ENCODE measurements at places on chromosomes 2 and 18.

- DNase-seq: no peak
- H3K27ac ChIP-seq: peak overlapping the region; percentile 94
- H3K4me3 ChIP-seq: peak overlapping the region; percentile 61
- peaks cover 22% of the 10 kb centered on the region for H3K4me1 ChIP-seq
- H3K36me3 ChIP-seq: peaks cover 11% of the 10 kb centered on the region
Observed at GRCh38 chr2:102142829-102143449, 393 bp downstream of the IL1R1 start.

GRCh38 chr2:43154685-43155084 lies 71.7 kb downstream of the ZFP36L2 start:
- H3K4me3 ChIP-seq: no peak overlapping the region
- H3K27me3 ChIP-seq: no peaks in the 10 kb centered on the region
- peaks cover 38% of the 10 kb centered on the region for H3K4me1 ChIP-seq
- no peak for DNase-seq
- no peaks in the 10 kb centered on the region for H3K36me3 ChIP-seq

DNA sequence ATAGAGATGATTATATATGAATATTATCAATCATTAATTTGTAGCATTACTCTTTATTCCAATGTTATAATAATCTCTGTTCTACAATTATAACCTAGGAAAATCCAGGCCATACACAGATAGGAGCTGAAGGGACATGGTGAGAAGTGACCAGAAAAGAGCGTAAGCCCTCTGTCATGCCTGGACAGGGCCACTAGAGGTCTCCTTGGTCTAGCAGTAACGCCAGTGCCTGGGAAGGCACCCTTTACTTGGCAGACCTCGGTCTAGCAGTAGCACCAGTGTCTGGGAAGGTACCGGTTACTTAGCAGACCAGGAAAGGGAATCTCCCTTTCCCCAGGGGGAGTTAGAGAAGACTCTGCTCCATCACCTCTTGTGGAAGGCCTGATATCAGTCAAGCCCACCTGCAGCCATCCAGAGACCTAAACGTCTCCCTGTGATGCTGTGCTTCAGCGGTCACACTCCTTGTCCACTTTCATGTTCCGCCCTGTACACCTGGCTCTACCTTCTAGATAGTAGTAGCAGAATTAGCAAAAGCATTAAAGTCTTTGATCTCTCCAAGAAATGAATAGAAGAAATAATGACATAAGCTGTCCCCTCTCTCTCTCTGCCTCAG lies 447.5 kb upstream of the FSIP2 start:
- H3K27me3 ChIP-seq: no peaks in the 10 kb centered on the region
- H3K36me3 ChIP-seq: no peaks in the 10 kb centered on the region
- no peak overlapping the region for H3K27ac ChIP-seq

GRCh38 chr2:29789911-29790485 lies 131.4 kb downstream of the ALK start:
- no peaks in the 10 kb centered on the region for H3K4me1 ChIP-seq
- H3K4me3 ChIP-seq: no peak overlapping the region
- no peaks in the 10 kb centered on the region for H3K27me3 ChIP-seq
- H3K27ac ChIP-seq: no peak overlapping the region
- no peaks in the 10 kb centered on the region for H3K36me3 ChIP-seq

GRCh38 chr2:223215254-223215516 lies 163.2 kb downstream of the KCNE4 start:
- no peaks in the 10 kb centered on the region for H3K27me3 ChIP-seq
- H3K4me3 ChIP-seq: no peak overlapping the region
- no peak overlapping the region for H3K27ac ChIP-seq
- no peak for DNase-seq

GRCh38 chr2:170152421-170152820 lies 25.5 kb upstream of the MYO3B start:
- H3K27ac ChIP-seq: no peak overlapping the region
- H3K4me1 ChIP-seq: no peaks in the 10 kb centered on the region
- no peaks in the 10 kb centered on the region for H3K27me3 ChIP-seq
- no peak for DNase-seq

- H3K4me3 ChIP-seq: no peak overlapping the region
- no peaks in the 10 kb centered on the region for H3K4me1 ChIP-seq
- no peaks in the 10 kb centered on the region for H3K27me3 ChIP-seq
- H3K27ac ChIP-seq: no peak overlapping the region
- no peak for DNase-seq
Observed at GRCh38 chr2:225074366-225074765, 32.1 kb upstream of the DOCK10 start.

DNA sequence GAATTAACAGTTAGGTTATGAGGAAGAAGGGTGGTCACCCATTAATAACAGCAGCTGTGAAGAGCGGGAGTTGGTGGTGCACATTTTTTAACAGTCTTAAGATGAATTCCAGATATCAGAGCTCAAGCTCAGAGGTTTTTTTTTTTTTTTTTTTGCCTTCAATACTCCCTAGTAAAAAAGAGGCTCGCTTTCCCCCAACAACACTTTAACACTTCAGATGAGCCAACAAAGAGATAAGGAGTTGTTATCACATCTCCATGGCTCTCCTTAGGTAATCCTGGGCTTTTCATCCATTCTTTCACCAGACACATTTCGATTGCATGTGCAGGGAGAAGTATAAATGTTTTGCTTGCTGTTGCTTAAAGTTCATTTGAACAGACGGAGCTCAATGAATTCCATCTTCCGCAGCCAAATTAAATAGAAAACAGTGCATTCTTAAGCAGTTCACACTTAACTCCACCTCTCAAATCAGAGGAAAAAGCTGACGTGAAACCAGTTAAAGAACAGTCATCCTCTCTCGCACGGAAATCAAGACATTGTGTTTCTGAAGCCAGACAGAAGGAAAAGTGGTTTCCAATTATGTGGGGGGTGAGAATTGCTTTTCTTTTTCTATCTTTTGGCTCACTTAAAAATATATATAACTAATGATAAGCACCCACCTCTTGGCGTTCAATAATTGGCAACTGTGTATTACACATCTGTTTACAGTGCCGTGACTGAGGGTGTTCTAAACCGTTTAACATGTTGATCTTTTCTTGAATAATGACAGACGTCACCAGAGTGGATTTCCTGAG lies 118.2 kb downstream of the ZNF521 start:
- peak overlapping the region; percentile 45 for H3K27ac ChIP-seq
- H3K4me1 ChIP-seq: peaks cover 47% of the 10 kb centered on the region
- peak; percentile 38 for DNase-seq
- H3K4me3 ChIP-seq: no peak overlapping the region
- no peaks in the 10 kb centered on the region for H3K36me3 ChIP-seq

GRCh38 chr2:237996021-237996593 lies 29.3 kb downstream of the UBE2F start:
- peaks cover 7% of the 10 kb centered on the region for H3K36me3 ChIP-seq
- H3K4me3 ChIP-seq: no peak overlapping the region
- DNase-seq: no peak
- no peak overlapping the region for H3K27ac ChIP-seq

- H3K27me3 ChIP-seq: no peaks in the 10 kb centered on the region
- H3K4me1 ChIP-seq: no peaks in the 10 kb centered on the region
- no peak for DNase-seq
- no peaks in the 10 kb centered on the region for H3K36me3 ChIP-seq
Observed at GRCh38 chr18:60649842-60650536, 277.4 kb upstream of the MC4R start.

DNA sequence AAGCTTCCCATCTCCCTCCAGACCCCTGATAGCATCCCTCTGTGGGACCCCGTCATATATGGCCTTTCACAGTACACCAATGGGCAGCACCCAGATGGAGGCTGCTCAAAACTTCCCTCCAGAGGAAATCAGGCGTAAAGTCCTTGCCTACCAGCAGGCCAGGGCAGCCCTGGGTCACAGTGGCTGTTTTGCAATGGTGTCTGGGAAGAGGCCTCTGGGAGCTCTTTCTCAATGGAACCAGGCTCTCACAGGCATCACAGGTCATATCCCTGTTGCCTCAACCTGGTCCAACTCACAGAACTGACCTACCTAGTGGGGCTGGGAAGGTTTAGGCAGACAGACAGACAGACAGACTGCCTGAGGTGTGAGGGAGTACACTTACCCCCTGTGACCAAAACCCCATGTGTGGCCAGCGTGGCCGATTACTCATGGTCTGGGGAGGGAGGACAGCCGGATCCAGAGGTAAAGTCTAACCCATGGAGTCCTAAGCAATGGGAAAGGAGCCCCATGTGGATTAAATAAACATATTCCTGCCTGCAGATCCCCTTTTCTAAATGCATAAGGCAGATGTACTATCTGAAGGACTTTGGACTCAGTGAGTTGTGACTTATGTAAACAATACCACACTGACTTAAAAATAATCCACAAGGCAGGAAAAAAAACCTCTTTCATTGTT lies 58.2 kb downstream of the BCL2L11 start:
- no peaks in the 10 kb centered on the region for H3K36me3 ChIP-seq
- H3K4me1 ChIP-seq: peaks cover 6% of the 10 kb centered on the region
- no peaks in the 10 kb centered on the region for H3K27me3 ChIP-seq
- no peak for DNase-seq
- H3K27ac ChIP-seq: peak overlapping the region; percentile 48
- no peak overlapping the region for H3K4me3 ChIP-seq

GRCh38 chr18:36376361-36376760 lies 78.8 kb downstream of the FHOD3 start:
- H3K4me3 ChIP-seq: no peak overlapping the region
- no peak for DNase-seq
- H3K4me1 ChIP-seq: no peaks in the 10 kb centered on the region
- H3K27me3 ChIP-seq: peaks cover 5% of the 10 kb centered on the region

DNA sequence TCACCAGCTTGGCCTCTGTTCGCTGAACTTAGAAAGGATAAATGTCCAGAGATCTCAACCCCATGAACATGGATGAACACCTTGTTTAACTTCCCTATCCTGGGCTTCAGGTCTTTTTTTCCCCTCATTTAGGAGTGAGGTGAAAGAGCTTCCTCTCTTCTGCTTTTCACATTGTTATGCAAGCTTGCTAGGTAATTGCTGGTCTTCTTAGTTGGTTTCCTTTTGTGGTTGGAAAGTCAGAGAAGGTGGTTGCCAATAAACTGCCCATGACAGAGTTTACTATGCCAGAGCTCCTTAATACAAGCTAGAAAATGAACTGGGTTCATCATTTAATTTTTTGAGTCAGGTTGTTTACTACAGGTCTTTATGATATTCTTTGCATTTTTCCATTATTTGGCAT lies 16.6 kb downstream of the SLC9A4 start:
- no peaks in the 10 kb centered on the region for H3K27me3 ChIP-seq
- no peak overlapping the region for H3K27ac ChIP-seq
- no peaks in the 10 kb centered on the region for H3K36me3 ChIP-seq
- DNase-seq: no peak
- no peak overlapping the region for H3K4me3 ChIP-seq
- H3K4me1 ChIP-seq: peaks cover 18% of the 10 kb centered on the region

DNA sequence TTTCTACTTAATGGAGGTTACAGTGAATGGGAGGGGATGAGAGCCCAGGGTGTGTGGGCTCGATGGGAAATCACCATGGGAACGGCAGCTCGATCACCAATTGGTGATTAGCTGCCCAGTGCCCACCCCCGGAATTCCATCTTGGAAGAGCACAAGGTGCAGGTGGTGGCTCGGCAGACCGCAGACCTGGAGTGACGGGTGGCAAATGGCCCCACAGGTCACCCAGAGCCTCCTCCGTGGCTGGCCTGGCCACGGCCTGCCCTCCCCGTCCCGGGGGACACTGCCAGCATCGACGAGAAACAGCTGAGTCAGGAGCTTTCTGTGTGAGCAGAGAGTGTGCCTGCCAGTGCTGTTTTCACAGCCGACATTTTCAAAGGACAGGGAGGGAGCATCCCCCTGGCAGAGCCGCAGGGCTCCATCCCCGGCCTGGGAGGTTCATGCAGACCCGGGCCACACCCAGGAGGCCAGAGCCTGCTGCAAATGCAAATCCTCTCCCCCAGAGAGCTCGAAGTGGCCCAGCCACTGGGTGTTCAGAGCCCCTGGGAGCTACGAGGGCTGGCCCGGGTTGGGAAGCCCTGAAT lies 176.4 kb upstream of the MYT1L start:
- H3K4me1 ChIP-seq: no peaks in the 10 kb centered on the region
- DNase-seq: no peak
- peaks cover 7% of the 10 kb centered on the region for H3K27me3 ChIP-seq
- no peaks in the 10 kb centered on the region for H3K36me3 ChIP-seq

DNA sequence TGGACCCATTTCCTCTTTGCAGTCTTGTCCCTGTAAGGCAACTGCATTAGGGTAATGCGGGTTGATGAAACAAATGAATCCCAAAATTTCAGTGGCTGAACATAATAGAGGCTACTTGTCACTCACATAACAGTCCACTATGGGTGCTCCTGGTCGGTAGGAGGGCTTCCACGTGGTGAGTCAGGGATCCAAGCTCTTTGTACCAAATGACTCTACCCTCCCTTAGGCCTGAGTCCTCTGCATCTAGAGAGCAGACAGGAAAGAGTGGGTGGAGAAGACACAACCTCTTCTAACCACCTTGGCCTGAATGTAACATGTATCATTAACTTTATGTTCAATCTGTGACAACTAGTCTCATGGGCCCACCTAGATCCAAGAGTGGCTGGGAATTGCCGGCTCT lies 86.2 kb upstream of the HAAO start:
- H3K27ac ChIP-seq: peak overlapping the region; percentile 85
- DNase-seq: no peak
- H3K36me3 ChIP-seq: no peaks in the 10 kb centered on the region
- peaks cover 30% of the 10 kb centered on the region for H3K4me1 ChIP-seq

DNA sequence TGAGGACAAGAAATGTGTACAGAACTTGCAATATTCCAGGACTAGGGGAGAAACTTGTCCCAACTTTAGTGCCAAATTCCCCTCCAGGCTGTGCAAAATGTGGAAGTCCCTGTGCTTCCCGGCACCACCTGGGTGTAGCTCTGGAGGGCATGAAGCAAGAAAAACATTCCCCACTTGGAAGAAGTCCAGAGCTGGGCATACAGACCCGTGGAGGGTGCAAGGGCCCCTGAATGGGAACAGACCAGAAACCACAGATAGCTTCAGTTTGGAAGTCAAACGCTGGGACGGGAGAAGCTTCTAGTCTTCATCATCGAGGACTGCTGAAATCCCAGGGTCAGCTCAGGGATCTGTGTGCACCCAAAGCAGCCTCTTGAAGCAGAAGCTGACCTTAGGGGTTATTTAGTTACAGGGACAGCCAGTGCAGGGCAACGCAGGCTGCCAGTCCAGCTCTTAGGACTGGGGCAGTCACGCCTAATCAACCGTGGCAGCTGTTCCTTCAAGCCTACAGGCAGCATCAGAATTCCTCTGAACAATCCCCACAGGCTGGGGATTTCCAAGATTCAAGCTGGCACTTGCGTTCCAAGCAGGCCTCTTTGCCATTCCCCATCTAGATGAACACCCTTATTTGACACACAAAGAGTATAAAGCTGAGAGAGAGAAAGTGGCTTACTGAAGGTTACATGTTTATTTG lies 269.4 kb downstream of the LOXHD1 start:
- H3K27ac ChIP-seq: peak overlapping the region; percentile 22
- H3K27me3 ChIP-seq: no peaks in the 10 kb centered on the region
- no peaks in the 10 kb centered on the region for H3K36me3 ChIP-seq
- peaks cover 11% of the 10 kb centered on the region for H3K4me1 ChIP-seq

DNA sequence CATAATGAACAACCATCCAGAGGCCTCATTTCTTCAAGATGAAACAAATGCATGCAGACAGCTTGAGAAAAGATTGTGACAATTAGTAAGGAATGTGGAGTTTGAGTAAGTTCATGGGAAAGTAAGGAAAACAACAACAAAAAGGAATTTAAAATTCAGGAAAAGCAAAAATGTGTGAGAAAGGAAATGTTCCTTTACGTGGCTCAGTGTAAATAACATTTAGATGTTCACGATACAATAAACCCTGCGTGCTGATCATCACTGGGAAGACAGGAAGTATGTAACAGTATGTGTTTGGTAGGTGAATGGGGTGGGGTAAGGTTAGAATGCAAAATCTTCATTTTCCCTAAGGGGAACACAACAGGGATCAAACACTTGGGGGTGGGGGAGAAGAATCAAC lies 72.7 kb downstream of the TRIP12 start:
- H3K27me3 ChIP-seq: no peaks in the 10 kb centered on the region
- peaks cover 40% of the 10 kb centered on the region for H3K4me1 ChIP-seq
- H3K27ac ChIP-seq: no peak overlapping the region
- DNase-seq: no peak
- no peak overlapping the region for H3K4me3 ChIP-seq

All from stomach (tissue), 19 donors.